ENCODE measurements at places on chromosomes 2 and 18.

GRCh38 chr18:31176531-31176930 is 13.9 kb upstream of the DSC1 start:
- DNase-seq: no peak

- DNase-seq: no peak
These were observed 55.4 kb upstream of the THOC1 start for GRCh38 chr18:323253-323622.

GRCh38 chr2:169007941-169008340 is 23.2 kb downstream of the ABCB11 start:
- DNase-seq: no peak

DNA sequence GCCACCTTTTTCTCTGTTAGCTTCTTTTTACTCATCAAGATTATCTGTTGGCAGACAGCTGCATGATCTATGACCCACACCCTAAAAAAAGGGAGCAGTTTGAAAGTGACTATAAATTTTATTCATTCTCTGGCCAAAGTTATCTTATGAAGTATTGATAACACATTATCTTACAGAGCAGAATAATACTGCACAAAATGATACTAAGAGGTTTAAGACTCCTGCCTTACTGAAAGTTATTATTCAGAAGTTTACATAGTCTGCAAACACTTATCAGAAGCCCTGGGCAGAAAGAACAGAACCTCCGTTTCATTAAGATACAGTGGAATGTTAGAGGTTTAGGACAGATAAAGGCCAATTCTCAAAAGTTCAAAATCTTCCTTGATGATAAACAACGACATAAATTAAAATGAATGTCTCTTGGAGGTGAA is 78.2 kb downstream of the ZEB2 start:
- DNase-seq: no peak

GRCh38 chr2:216810399-216811160 is 49.3 kb downstream of the TNP1 start:
- DNase-seq: no peak

GRCh38 chr18:48979944-48980890 is 29.5 kb upstream of the SMAD7 start:
- no peak for DNase-seq

- no peak for DNase-seq
These were observed 30.2 kb downstream of the GREB1 start for GRCh38 chr2:11563784-11564666.

- DNase-seq: no peak
These were observed 3.9 kb upstream of the DLX1 start for GRCh38 chr2:172081221-172082022.

DNA sequence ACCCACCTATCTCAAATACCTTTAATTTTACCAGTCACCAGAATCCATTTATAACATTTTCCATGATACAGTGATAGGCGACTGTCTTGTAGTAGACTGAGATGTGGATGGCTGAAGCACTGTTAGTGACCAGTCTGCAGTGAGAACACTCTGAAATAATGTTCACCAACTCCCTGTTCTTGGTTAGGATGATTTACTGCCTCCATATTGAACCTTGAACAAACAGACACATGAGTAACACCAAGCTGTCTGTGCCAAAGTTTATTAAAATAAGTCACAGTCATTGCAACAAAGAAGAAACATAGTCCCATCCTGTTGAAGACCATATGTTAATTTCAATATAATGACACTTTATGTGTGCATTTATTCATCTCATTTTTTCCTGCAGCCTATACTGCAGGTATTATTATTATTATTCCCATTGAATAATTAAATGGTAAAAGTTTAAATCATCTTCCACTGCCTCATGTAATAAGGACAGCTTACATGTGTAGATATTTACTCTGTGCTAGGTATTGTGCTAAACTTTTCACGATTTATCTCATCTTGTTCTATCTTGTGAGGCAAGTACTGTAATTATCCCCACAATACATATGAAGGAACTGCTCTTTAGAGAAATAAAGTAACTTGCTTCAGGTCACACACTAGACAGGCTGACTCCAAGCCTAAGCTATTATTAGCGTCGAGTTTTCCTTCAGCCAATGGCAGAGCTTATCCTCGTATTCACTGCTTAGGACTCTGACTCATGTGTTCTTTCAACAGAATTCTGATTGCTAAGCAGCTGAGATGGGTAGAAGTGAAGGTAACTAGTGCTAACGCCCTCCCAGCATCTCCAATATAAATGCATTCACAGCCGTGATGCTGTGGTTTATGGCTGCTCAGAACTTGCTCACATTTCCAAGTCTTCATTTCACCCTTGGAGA is 62.5 kb downstream of the ONECUT2 start:
- DNase-seq: no peak

- no peak for DNase-seq
These were observed 46.1 kb downstream of the BCL11A start for GRCh38 chr2:60507211-60507965.

DNA sequence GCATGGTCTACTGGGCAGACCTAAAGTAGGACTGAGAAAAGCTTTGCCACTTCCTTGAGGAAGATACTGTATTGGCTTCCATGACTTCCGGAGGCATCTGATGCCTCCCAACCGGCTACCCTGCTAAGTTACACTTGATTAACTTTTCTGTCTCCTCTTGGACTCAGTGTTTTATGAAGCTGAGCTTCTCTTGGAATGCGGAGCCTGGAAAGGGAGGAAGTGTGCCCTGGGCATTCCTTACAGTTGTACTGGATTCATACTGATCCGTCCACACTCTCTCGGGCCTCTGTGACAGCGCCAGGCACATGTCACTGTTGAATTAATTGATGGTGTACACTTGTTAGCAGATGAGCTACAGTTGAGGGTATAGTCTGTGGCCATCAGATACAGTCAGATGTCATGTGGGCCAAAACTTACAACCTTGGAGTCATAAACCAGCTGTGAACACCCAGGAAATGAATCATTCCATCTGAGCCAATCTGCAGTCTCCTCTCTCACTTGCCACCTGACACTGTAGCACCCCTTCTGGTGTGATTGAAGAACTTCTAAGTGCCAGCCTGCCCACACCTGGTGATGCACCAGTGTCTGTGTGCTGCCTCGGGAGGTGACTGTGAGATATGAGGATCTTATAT is 122.5 kb downstream of the FHOD3 start:
- no peak for DNase-seq

DNA sequence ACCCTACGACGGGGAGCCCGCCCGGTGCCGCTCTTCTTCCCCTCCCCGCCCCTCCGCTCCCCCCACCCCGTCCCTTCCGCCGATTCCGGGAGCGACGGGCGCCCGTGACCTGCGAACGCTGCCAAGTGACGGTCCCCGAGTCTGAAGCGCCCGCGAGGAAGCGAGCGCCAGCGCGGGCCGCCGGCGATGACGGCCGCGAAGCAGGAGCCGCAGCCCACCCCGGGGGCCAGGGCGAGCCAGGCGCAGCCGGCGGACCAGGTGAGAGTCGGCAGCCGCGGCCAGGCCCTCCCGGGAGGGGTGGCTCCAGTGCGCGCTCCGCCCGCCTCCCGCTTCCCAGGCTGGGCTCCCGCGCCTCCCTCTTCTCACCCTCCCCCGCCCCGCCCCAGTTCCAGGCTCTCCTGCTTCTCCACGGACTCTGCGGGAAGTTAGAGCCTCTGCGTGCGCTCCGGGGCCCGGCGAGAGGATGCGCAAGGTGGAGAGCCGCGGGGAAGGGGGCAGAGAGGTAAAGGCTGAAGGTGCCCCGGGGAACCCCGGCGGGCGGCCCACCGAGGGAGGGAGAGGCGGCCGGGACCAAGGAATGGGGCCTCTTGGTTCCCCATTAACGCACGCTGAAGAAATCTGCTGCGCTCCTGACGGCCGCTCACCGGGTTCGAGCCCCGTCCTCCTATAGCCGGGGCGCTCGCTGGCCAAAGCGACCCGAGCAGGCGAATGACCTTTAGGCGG is 719.5 kb downstream of the DPP10 start:
- no peak for DNase-seq

DNA sequence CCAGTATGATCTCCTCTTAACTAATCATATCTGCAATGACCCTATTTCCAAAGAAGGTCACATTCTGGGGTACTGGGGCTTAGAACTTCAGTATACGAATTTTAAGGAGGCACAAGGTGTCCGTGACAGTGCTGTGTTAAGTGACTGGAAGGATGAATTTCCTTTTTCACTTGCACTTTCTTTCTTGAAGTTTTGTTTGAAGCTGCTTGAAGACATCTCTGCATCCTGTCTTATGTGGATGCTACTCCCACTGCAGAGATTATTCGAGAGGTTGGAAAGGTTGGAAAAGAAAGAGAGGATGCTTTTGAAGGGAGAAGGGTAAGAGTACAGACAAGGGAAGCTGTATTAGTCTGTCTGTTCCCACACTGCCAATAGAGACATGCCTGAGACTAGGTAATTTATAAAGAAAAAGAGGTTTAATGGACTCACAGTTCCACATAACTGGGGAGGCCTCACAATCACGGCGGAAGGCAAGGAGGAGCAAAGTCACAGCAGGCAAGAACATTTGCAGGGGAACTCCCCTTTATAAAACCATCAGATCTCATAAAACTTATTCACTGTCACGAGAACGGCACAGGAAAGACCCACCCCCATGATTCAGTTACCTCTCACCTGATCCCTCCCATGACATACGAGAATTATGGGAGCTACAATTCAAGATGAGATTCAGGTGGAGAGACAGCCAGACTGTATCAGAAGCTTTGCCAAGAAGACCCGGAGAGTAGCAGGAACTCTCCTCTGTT is 3.6 kb upstream of the RNF144A start:
- no peak for DNase-seq

GRCh38 chr2:66438891-66439811 is 4.2 kb downstream of the MEIS1 start:
- no peak for DNase-seq

DNA sequence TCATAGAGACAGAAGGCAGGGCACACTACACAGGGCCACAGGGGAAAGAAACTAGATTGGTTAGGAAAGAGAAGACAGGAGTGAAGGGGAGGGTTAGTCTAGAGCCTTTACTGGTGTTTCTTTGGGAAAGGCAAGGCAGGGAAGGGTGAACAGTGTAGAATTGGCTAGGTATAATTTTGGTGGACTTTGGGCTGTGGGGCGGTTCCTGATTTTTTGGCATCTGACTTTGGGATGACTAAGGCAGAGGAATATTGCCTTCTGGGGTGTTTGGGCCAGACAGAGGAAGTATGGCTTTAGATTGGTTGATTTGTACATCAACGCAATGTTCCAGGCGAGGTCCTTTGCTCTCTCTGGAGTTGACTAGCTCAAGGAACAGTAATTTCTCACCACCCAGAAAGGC is 534.8 kb downstream of the DCC start:
- DNase-seq: no peak

DNA sequence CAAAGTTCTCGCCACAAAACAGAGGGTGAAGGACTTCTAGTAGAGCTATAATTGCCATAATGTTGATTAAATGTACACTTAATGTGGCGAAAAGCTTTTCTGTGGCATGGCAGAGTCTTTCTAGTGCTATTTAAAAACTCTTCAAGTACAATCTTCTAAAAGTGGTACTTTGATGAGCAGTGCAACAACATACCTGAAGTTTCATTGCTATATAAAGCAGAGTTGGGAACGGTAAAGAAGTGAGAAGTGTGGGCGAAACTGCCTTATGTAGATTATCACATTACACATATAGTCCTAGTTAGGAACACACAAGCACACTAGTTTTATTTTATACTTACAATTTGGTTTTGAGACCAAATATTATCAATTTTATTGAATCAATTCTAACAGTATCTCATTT is 49.5 kb downstream of the FIGN start:
- no peak for DNase-seq

GRCh38 chr2:111173338-111173737 is 52.6 kb downstream of the BCL2L11 start:
- no peak for DNase-seq

GRCh38 chr2:240518981-240519380 is 38.8 kb downstream of the ANKMY1 start:
- no peak for DNase-seq

DNA sequence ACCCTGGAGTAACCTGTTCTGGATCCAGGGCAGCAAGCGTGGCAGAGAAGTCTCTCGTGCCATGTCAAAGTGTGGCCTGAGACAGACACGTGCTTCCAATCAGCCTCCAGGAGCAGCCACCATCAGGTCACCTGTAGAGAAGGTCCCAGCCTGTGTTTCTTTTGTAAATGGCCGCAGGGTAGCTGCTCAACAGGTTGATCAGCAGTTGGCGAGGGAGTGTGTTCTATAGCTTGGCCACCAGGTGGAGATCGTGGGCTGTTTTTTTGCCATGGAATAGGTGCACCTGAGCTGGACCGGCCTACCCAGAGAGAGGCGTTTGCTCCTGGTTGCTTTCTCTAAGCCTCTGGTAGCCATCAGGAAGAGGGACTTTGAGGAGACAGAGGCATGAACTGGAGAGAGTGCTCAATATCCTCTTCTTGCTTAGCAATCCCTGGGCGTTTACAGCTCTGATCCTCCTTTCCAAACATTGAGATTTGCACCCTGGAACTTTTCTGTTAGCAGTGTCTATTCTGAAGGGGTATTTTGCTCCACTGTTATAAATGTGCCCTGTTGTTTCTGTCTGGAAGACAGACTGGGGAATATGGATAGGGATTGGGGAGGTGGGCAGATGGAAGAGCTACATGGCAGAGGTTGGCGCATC is 34.2 kb upstream of the EN1 start:
- peak; percentile 30 for DNase-seq

GRCh38 chr18:58255701-58256311 is 211.8 kb downstream of the NEDD4L start:
- no peak for DNase-seq

- DNase-seq: no peak
These were observed 88.8 kb downstream of the STK39 start for GRCh38 chr2:168158586-168158985.

GRCh38 chr2:137955536-137955935 is 8.7 kb upstream of the HNMT start:
- no peak for DNase-seq

GRCh38 chr2:157441072-157441454 is 2.8 kb downstream of the CYTIP start:
- no peak for DNase-seq

DNA sequence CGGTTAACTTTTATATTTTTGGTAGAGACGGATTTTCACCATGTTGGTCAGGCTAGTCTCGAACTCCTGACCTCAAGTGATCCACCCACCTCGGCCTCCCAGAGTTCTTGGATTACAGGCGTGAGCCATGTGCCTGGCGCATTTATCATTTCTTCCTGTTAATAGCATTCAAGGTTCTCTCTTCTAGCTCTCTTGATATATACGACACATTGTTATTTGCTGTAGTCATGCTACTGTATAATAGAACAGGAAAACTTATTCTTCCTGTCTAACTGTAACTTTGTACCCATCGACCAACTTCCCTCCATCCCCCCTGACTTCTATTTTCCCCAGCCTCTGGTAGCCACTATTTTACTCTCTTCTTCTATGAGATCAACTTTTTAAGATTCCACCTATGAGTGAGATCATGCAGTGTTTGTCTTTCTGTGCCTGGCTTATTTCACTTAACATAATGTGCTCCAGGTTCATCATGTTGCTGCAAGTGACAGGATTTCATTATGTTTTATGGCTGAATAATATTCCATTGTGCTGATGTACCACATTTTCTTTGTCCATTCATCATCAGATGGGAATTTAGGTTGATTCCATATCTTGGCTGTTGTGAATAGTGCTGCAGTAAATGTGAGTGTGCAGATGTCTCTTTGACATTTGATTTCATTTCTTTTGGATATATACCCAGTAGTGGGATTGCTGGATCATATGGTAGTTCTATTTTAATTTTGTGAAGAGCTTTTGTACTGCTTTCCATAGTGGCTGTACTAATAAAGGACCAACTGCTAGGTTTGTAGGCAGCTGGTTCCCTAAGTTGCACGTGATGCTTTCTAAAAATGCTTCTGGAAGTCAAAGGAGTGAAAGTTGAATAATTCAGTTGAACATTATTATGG is 205.2 kb downstream of the PRKCE start:
- no peak for DNase-seq

All from stimulated activated CD8-positive, alpha-beta memory T cell treated with anti-CD3 and anti-CD28 coated beads, Interleukin-2, amount 100 ng/mL, for 48 hours (primary cell).